ENCODE measurements at places on chromosomes 11 and 22.

- DNase-seq = no peak
Measured at GRCh38 chr11:113862435-113862834, 12.9 kb downstream of the USP28 start.

DNA sequence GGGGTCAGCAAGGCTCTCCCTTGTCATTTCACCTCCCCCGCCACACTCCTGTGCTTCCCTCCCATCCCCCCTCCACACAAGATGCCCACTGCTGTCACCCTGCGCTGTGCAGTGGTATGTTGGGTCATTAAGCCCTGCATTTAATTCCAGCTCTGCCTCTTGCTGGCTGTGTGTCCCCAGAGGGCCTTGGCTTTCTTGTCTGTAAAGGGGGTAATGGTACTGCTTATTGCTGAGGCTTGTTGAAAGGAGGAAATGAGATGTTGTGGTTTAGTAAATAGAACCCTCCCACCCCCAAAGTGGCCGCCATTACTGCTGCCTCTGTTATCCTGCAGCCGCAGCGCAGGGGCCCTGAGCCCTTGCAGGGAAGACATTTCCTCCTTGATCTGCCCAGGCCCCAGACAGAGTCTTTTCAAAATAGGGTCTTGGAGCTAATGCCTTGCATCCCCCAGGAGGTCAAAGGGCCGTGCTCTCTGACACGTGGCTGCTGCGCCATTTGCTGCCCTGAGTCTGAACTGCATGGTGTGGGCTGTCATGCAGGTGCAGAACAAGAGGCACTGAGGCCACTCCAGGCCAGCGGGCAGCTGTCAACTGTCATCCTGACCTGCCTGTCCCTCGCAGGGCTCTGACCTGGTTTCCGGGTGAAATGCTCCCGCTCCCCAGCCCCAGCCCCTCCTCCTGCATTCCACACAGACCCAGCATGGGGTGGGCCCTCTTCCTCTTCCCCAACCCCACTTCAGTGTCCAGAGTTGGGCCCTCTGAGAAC lies 18.7 kb downstream of the PVALB start:
- no peak for DNase-seq

DNA sequence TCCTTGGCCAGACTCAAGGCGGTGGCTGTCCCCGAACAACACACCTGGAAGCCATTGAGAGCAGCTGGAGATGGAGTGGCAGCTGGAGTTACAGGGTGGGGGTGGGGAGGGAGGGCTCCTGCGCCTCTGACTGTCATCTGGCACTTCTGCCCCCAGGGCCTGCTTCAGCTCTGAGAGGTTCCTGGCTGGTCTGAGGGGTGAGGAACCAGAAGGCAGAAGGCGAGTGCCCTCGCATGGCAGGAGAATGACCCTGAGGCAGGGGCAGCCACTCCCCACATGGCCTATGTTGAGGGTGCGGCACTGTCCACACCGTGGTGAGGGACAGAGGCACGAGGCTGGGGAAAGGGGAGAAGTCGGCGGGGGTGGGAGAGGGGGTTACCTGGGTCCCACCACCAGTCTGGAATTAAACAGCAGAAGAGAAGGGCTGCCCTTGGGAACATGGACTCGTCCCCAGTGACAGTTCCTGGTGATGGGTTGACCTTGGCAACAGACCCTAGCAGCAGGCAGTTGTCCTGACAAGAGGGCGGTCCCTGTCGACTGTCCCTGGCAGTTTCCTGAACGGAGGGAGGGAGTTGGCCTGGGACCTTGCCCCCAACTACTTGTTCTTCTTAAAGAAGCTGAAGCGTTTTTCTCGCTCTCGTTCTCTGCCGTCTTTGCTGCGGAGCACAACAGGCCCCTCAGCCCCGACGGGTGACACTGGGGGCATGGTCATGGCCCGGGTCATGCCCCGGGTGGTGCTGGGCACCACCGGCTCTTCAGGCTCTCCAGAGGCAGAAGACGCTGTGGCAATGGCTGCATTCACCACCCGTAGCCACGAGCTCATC lies 7.8 kb upstream of the RBM4B start:
- DNase-seq = no peak

DNA sequence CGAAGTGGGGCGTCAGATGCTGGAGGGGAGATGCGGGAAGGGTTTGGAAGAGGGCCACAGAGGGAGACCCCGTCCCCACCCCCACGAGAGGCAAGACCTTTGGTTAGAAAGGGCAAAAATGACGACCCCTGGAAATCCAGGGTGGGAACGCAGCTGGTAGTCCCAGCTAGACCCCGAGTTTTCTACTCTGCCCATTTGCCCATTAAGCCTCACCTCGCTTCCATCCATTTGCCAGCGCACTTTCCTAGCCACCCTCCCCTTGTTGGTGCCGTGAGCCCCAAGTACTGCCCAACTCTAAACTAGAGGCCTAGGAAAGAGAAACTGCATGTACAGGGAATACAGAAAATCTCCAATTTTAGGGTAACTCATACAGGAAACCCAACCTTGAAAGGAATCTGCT lies 370 bp downstream of the DDX25 start:
- DNase-seq = no peak

- DNase-seq = no peak
Measured at GRCh38 chr11:102216433-102217075, 100.7 kb upstream of the BIRC3 start.

DNA sequence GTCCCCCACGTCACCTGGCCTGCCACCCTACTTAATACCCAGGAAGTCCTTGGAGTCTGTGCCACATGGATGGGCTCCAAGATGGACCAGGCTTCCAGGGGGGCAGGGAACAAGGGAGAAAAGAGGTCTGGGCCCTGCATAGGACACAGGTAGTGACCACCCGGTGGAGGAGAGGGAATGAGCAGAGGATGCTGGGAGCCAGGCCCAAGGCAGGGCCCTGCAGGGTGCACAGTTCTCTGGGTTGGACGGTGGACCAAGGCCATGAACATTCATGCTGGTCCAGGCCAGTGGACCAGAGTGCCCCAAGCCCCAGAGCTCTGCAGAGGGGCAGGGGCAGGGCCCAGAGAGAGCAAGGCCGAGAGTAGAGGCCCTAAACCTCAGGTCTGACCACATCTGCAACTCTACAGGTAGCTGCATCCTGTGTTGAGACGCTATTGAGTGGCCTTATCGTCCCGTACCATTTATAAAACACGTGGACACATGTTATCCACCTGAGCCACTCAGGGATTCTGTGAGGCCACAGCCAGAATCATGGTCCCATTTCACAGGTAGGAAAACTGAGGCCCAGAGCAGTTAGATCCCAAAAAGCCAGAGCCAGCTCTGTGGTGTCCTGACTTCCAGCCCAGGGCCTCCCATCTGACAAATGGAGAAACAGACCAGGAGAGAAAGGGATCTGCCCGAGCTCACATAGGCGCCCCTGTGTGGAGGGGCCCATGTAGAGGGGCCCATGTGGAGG lies 46.4 kb downstream of the IGLL5 start:
- no peak for DNase-seq

- no peak for DNase-seq
Measured at GRCh38 chr11:94106716-94107115, 21.9 kb upstream of the PANX1 start.

GRCh38 chr11:84714316-84714780 lies 912.8 kb downstream of the DLG2 start:
- DNase-seq = no peak

- no peak for DNase-seq
Measured at GRCh38 chr11:46202696-46203391, 74.6 kb upstream of the CREB3L1 start.

- DNase-seq = no peak
Measured at GRCh38 chr22:29569011-29569678, 11.8 kb downstream of the NIPSNAP1 start.

- no peak for DNase-seq
Measured at GRCh38 chr11:76236092-76236999, 30.0 kb upstream of the WNT11 start.

DNA sequence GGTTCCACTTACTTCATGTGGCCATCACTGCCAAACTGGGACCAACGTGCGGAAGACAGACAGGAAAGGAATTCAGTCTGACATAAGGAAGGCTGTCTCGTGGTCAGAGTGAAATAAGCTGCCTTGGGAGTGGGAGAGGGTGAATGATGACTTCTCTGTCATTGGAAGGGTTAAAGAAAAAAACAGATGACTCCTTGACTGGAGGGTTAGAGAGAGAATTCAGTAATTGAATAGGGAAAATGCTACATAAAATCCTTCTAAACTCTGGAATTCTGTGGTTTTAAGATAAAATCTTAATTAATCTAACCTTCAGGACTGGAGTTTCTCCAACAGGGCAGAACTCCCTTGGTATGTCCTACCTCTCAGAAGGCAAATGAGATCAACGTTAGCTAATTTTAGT lies 33.8 kb downstream of the RAB30 start:
- no peak for DNase-seq

DNA sequence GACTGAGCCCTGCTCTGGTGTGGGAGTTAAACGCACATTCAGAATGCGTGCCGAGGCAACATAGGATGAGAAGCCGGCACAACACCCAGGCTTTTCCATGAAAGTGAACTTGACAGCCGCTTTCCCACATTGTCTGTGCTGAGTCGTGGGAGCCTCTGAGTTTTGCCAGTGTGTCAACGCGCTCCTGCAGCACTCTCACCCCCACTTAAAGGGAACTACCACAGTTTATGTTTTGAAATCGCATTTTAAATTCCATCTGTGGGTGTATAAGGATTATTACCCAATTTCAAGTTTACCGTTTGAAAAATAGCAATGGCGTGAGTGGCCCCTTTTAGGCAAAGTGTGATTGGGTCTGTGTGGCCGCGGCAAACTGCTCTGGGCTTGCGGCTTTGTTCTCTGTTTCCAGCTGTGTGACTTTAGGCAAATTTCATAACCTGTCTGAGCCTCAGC lies 81.5 kb downstream of the FBLN1 start:
- no peak for DNase-seq

DNA sequence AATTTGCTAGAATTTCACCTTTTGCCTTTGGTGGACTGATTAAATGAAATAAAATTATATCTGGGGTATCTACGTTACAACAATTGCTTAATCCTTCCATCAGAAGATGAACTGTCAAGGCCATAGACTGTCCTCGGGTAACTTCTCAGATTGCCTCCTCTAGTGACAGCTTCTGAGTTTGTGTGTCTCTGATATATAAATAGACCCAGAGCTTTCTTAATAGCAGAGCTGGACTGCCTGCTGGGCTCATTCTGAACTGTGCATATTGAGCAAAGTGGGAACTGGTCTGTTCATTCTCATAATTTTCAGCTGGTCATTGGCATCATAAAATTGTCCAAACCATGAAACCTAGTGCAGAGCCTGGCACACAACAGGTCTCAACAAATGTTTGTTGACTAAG lies 99.1 kb upstream of the GRAMD1B start:
- DNase-seq = no peak

GRCh38 chr11:33875621-33876294 lies 16.1 kb downstream of the LMO2 start:
- no peak for DNase-seq

GRCh38 chr11:66720223-66720898 lies 8.7 kb downstream of the SPTBN2 start:
- DNase-seq = no peak

GRCh38 chr11:117908959-117909610 lies 20.1 kb downstream of the TMPRSS13 start:
- DNase-seq = no peak

DNA sequence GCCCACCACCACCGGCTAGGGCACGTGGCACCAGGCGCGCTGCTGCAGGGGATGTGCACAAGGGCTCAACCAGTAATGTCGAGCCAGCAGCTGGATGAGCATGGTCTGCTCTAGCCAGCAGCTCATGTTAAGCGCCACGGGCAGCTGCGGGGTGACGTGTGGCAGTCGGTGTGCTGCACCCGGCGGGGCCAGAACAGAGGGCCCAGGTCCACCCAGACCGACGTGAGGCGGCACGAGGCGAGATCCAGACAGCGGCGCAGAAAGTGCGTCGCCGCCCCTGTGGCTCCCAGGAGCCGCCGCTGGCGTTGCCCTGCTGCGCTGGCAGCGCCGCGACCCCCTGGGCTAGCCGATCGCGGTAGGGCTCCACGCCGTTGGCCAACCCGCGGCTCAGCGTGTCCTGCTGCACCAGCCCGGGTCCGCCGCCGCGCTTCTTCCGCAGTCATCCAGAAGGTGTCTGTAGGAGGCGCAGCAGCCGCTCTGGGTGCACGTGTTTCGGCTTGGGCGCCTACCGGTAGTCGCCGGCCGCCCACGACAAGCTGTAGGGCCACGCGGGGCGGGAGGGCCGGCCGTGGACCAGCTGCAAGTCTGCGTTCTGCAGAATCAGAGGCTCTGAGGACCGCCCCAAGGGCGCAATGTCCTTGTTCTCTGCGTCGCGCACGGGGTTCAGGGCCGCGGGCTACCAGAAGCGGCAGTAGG lies 4.6 kb upstream of the GALR3 start:
- DNase-seq = peak; percentile 27

DNA sequence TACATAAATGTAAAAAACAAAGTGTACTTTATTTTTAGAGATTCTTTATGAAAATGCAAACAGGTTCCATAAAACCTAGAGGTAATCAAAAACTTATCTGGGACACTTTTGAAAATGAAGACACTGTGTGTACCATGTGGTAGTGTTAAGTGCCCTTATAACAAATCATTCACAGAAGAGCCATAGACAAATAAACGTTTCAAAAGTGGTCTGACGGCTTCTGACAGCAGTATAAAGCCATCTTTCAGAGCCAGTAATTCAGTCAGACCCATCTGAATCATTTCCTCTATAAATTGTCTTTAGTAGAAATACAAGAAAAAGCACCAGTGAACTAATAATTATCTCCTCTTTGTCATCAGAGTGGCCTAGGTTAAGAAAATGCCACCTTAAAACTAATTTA lies 100.0 kb downstream of the PAX6 start:
- no peak for DNase-seq

- no peak for DNase-seq
Measured at GRCh38 chr11:113137713-113138529, 176.5 kb upstream of the TTC12 start.

- DNase-seq = no peak
Measured at GRCh38 chr22:23556026-23556620, 24.0 kb downstream of the IGLL1 start.

DNA sequence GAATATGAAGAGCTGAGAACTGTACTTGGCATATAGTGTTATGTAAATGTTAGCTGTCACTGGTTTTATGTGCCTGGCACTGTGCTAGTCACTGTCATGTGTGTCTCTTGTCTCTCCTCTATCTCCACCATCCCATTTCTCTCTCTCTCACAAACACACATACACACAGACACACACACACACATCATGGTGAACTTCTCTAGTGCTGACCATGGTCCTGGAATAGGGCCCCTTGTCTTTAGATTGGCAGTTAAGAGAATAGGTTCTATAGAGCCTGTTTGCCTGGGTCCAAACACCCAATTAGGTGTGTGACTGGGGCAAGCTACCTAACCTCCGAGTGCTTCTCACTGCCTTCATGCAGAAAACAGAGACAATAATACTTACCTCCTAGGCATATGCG lies 109.7 kb upstream of the NARS2 start:
- DNase-seq = no peak

DNA sequence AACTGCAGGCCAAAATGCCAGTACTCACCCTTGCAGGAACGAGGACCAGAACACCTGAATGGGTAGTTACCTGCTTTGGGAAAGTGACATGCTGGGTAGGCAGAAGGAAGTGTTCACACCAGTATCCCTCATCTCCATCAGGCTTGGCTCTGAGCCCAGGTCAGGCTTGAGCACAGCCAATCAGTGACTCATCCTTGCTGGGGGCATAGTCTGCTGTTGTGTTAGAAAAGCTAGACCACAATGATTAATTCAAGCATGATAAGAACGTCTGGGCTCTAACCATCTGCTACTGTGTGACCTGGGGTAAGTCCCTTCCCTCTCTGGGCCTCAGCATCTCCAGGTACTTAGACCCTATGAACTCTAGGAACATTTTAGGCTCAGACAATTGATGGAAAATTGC lies 450.4 kb downstream of the MIAT start:
- no peak for DNase-seq
